ENCODE measurements at places on chromosomes 7 and 10. TPM values are rescaled to one million over a fixed set of nuclear protein-coding genes. Genes with fewer than 3 reads are reported as not detected.

GRCh38 chr10:63554657-63555056 is 33.5 kb downstream of the REEP3 start:
- peak; percentile 41 for DNase-seq

Gene AGBL3
- total RNA-seq: 1.7 TPM

- DNase-seq: no peak
Observed at GRCh38 chr7:96131525-96131924, 190.4 kb downstream of the SLC25A13 start.

Gene IGF2BP3
- 49.3 TPM for total RNA-seq

Gene CEP41
- total RNA-seq: 19.1 TPM
